NCI-H2081 treated with DMSO at 0.1 percent for 48 hours (cell line): ENCODE measurements at places on chromosomes 4 and X.

DNA sequence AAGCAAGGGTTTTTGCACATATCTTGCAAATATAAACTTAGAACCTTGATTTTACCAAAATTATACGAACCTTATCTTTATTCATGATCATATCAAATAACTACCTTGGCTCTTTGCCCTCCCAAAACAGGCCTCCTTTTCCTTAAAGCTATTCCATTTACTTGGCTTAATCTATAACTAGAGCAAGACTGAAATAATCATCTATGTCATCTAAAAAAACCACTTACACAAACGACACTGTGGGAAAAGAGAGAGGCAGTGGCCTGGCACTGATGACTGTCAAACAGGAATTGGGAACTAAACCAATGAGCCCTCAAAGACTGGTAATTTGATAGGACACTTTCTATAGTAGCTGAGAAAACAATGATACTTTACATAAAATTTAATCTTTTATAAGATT is 11.7 kb upstream of the PTPN13 start:
- no peak for DNase-seq

- DNase-seq: no peak
Measured at GRCh38 chrX:132486599-132487178, 2.1 kb downstream of the MBNL3 start.

GRCh38 chr4:72909461-72909860 is 160.1 kb downstream of the COX18 start:
- no peak for DNase-seq

DNA sequence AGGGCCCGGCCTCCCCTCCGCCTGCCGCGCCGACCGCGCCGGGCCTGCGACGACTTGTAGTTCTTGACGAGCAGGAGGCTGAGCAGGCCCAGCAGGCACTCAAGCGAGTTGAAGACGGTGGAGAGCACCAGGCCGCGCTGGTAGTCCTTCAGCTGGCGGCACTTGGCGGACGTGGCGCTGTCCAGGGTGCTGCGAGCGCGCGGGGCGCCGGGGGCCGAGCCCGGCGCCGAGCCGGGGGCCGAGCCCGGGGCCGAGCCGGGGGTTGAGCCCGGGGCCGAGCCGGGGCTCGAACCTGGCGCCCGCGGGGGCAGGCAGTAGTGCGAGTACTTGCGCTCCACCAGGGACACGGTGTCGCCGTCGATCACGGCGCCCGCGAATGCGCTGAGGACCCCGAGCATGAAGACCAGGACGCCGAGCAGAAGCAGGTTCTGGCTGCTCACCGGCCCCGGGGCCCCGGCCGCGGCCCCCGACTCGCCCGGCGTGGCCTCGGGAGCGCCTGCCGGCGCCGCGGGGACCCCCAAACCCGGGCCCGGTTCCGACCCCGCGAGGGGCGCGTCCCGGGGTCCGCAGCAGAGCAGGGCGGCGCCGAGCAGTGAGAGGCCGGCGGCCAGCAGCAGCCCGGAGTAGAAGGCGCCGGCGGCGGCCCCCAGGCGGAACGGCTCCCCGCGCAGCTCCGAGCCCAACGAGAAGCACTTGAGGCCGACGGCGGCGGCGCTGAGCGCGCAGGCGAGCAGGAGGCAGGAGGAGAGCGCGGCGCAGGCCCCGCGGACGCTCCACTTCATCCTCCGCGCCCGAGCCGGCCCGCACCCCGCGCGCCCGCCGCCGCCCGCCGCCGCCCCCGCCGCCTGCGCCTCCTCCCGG is 584 bp downstream of the TMEM271 start:
- DNase-seq: no peak

DNA sequence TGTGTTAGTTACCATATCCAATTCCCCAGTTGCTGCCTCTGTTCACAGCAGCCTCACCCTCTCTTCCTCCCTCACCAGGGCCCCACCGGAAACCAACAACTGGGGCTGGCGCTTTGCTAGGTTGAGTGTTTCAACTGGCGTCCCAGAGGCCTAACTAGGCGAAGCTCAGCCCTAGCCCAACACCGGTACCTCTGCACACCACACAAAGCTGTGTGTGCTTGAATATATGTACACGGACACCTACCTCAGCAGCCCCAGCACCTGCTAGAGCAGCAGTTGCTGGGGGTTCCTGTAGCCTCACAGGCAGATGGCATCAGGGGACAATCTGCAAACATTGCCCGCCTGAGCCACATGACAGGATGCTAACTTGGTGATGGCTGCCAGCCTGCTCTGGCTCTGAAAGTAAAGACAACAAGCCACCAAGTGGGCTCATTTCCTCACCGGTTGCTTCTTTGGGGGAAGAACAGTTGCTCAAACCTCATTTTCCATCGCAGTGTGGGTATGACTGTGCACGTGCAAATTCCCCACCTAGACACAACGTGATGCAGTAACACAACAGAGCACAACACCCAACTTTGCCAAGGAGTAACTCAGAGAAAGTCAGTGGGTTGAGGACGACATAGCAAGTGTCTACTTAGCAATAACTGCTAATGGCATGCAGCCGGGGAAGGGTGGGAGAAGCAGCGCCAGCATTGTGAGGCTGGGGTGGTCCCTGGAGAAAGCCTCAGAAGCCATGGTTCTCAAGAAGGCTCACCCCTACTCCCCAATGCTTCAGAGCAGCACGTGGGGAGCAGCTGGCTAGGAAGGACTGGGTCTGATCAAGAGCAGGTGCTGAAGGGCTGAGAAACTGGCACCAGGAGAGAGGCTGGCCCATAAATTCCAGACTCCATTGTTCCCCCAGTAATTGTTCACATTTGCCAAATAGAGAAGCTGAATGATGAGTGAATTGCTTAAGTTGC is 139.5 kb downstream of the SH3KBP1 start:
- DNase-seq: no peak

DNA sequence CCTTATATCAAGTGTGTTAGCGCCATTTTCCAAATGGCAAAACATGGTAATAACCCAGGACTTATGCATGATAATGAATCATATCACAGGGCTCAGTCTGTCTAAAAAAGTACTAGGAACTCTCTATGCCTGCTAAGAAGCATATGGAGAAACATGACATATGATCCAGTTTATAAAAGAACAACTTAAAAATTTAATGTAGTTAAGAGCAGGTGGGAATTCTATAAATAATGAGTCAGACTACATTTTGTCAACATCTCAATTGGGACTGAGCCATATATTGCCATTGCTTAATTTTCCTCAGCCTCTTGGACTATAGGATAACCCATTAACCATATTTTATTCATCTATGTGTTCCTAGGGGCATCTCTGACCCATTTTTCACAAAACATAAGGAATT is 360.4 kb upstream of the AGA start:
- DNase-seq: no peak

- no peak for DNase-seq
Measured at GRCh38 chr4:134622199-134622598, 420.6 kb upstream of the PABPC4L start.

- no peak for DNase-seq
Measured at GRCh38 chrX:139543920-139544319, 13.4 kb downstream of the F9 start.

GRCh38 chr4:66649236-66649635 is 896.1 kb downstream of the CENPC start:
- DNase-seq: no peak

GRCh38 chr4:140125374-140125773 is 28.6 kb downstream of the MAML3 start:
- no peak for DNase-seq
